Activated CD4-positive, alpha-beta memory T cell treated with anti-CD3 and anti-CD28 coated beads for 36 hours (primary cell): ENCODE measurements at places on chromosomes 3 and 15. TPM values are rescaled to one million over a fixed set of nuclear protein-coding genes. Genes with fewer than 3 reads are reported as not detected.

DNA sequence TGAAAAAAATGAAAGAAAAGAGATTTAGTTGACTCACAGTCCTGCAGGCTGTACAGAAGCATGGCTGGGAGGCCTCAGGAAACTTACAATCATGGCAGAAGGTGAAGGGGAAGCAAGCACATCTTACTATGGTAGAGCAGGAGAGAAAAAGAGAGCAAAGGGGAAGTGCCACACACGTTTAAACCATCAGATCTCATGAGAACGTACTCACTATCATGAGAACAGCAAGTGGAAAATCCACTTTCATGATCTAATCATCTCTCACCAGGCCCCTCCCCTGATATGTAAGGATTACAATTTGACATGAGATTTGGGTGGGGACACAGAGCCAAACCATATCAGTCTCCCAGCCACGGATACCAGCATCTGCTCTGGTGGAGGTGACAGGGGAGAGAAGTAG lies 50.8 kb upstream of the CPOX start:
- H3K36me3 ChIP-seq: no peaks in the 10 kb centered on the region
- peaks cover 15% of the 10 kb centered on the region for H3K27me3 ChIP-seq
- no peak overlapping the region for H3K4me3 ChIP-seq
- no peak overlapping the region for H3K27ac ChIP-seq
- DNase-seq: no peak

GRCh38 chr3:158109295-158109803 lies 540 bp upstream of the RSRC1 start:
- H3K27me3 ChIP-seq: peaks cover 41% of the 10 kb centered on the region
- peak; percentile 9 for DNase-seq
- H3K36me3 ChIP-seq: peaks cover 25% of the 10 kb centered on the region
- H3K4me3 ChIP-seq: peak overlapping the region; percentile 99
- H3K4me1 ChIP-seq: peaks cover 60% of the 10 kb centered on the region
- peak overlapping the region; percentile 77 for H3K27ac ChIP-seq

Gene CA12
- total RNA-seq: 0.10 TPM

DNA sequence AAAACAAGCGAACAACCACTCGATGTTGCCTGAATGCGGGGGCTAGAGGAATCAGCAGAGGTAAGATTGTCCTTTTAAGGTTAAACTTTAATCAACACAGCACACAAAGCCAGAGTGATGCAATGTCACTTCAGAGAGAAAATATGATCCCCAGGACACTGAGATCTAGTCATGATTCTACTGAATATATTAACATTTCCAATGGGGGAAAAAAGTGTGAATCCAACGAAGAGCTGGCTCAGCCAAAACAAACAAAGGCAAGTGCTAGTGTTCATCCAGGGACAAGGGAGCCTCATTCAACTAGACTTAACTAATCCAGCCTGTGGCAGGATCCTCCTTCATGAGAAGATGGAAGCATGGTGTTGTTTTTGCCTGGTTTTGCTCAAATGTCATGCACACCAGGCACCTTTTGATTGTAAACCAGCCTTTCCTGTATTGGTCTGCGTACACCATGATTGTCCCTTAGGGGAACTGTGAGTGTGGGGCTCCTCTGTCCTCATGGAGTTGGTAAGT lies 35.8 kb downstream of the SCG5 start:
- H3K36me3 ChIP-seq: no peaks in the 10 kb centered on the region
- no peak overlapping the region for H3K27ac ChIP-seq
- DNase-seq: no peak
- H3K4me3 ChIP-seq: no peak overlapping the region
- H3K27me3 ChIP-seq: no peaks in the 10 kb centered on the region
- H3K4me1 ChIP-seq: no peaks in the 10 kb centered on the region
